NCI-H510A treated with DMSO at 0.1 percent for 48 hours (cell line): ENCODE measurements at places on chromosomes 2 and 18.

DNA sequence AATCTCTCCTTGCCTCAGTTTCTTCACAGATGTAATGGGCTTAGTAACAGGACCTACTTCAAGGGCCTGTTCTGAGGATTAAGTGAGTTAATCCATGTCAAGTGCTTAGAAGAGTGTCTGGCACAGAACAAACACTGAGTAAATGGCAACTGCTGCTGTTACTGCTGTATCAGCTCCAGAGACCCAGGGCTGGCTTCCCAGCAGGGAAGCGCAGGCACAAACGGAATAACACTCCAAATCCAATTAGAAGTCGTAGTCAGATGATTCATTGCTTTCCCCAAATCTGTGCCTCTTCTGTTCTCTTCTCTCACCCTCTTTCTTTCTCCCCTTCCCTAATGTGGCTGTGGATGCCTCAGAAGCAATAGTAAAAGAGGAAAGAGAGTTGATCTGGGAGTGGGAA lies 101.1 kb upstream of the FZD7 start:
- peak; percentile 47 for DNase-seq

DNA sequence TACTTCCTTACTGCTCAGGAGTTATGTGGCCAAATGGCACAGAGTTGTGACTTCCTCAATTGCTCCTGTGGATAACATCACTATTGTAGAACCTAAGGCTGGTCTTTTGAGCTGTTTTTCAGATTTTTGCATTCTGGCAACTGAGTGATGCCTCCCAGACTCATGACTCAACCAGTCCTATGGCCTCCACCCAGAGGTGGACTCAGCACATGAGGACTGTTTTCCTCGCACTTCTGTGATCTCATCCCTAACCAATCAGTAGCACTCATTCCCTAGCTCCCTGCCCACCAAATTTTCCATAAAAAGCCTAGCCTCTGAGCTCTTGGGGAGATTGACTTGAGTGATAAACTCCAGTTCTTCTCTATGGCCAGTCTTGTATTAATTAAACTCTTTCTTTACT lies 407.9 kb upstream of the TNP1 start:
- DNase-seq = no peak

- no peak for DNase-seq
Observed at GRCh38 chr2:177516824-177517544, 124.4 kb downstream of the AGPS start.

DNA sequence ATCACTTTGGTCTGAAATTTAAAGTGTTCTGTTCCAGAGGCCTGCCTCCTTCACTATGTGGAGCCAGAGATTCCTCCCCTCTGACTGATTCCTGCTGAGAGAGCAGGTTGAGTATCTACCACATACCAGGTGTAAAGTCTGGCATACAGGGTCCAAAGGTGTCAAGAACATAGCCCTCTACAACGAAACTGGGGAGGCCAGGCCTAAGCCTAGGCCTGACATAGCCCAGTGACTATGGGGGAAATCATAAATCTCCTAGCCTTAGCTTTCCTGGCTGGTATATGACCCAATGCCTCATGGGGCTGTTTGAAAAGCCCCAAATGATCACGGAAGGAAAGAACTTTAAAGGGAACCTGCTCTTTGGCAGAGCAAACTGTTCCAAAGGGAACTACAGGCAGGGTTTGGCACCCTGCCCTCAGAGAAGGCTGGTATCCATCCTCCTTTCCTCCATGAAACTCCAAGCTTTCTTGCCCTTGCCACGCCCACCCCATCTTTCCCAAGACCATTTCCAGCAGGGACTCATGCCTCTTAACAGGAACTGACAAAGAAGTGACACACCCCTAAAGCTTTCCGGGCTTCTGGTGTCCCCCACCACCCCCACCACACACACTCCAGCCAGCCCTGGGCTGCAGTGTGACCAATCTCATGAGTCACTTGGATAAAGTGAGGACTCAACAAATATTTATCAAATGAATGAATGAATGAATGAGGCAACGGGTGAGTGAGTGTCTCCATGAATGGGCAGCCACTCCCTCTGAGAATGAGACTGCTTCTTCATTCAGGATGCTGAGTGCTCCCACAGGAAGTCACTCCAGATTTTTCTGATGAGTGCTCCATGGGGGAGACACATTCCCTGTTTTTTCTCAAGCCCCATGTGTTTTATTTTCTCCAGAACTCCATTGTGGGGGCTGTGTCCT lies 114.5 kb upstream of the STPG4 start:
- DNase-seq = no peak

GRCh38 chr2:115520727-115521126 lies 1078.3 kb downstream of the DPP10 start:
- DNase-seq = no peak
